ENCODE measurements at places on chromosomes 4 and X. TPM values are rescaled to one million over a fixed set of nuclear protein-coding genes. Genes with fewer than 3 reads are reported as not detected.

Gene NPY1R
- total RNA-seq = 0.10 TPM

Gene ATP8A1
- total RNA-seq = 0.05 TPM

Gene GUCY1A1
- not detected for total RNA-seq

Gene MAP3K15
- total RNA-seq = 2.1 TPM

Gene GC
- not detected for total RNA-seq

Gene NUDT9
- 32.6 TPM for total RNA-seq

Gene NDP
- total RNA-seq = not detected
